ENCODE measurements at places on chromosomes 3 and 15.

DNA sequence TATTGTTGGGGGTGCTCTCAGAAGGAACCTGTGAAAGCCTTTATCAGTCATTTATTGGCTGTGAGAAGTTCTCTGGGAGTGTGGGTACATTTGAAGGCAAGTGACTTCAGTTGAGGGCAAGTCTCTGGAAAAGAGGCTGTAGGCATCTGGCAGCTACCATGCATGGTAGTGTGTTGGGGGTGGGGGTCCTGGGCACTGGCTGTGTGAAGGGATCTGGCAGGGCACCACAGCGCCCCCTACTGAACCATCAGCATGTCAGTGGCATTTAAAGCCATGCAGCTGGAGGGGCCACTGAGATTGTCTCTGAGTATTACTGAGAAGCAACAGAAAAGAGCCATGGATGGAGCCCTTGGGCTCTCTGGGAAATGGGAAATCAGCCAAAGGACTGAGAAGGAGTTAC is 30.6 kb downstream of the CRTAP start:
- no peak for DNase-seq

GRCh38 chr3:11582191-11582968 is 61.3 kb downstream of the VGLL4 start:
- DNase-seq: no peak

- no peak for DNase-seq
Observed at GRCh38 chr15:41233367-41233771, 2.3 kb downstream of the CHP1 start.

DNA sequence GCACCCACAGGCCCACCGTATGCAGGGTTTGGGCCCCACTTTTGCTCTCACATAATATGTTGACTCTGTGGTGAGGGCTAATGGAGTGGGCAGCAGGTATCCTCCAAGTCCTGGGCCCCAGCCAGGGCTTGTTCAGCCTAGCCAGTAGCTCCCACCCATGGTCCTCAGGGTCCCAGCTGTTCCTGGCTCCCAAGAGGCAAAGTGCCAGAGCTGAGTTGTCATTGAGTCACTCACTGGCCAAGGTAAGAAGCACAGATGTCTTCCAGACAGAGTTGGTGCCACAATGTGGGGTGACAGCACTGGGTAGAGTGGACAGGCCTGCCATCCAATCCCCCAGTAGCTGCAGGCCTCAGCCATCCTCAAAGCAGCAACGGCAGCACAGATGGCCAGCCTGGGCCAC is 4.3 kb downstream of the SHF start:
- DNase-seq: no peak

- no peak for DNase-seq
Observed at GRCh38 chr15:71496336-71496955, 313.9 kb upstream of the NR2E3 start.

DNA sequence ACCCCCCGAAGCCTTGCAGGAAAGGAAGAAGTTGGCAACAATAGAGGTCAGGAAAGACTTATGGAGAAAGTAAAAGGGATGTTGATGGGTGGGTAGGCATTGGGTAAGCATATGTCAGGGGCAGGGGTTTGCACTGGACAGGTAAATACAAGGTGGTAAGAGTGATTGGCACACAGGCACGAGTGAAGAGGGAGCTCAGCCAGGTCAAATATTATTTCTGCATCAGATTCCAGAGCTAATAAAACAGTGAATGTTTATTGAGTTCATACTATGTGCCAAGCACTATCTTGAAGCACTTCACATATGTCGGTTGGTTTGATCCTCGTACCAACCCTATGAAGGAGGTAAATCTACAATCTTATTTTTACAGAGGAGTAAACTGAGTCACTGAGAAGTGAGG is 6.6 kb downstream of the CLSTN2 start:
- DNase-seq: peak; percentile 19

- no peak for DNase-seq
Observed at GRCh38 chr3:14445773-14446172, 43.4 kb downstream of the SLC6A6 start.

GRCh38 chr15:31235311-31236183 is 91.1 kb upstream of the KLF13 start:
- peak; percentile 17 for DNase-seq

GRCh38 chr15:68364028-68364659 is 67.8 kb downstream of the ITGA11 start:
- no peak for DNase-seq

GRCh38 chr3:27171113-27171512 is 198.1 kb downstream of the NEK10 start:
- no peak for DNase-seq

DNA sequence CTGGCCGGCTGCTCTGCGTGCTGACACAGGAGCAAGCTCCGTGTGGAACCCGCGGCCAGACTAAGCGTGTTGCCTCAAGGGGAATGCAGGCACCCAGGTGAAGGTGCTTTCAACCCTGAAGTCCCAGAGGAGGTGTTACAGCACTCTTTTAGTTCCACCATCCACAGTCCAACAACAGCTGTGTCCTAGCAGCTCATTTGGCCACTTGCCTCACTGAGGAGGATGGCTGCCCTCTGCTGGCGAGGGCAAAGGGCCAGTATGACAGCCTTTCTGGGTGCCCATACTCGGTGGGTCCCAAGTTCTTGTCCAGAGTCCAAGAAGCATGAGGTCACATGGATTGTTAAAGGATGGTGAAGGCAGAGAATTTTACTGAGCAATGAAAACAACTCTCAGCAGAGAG is 87.8 kb downstream of the C3orf85 start:
- DNase-seq: peak; percentile 37

DNA sequence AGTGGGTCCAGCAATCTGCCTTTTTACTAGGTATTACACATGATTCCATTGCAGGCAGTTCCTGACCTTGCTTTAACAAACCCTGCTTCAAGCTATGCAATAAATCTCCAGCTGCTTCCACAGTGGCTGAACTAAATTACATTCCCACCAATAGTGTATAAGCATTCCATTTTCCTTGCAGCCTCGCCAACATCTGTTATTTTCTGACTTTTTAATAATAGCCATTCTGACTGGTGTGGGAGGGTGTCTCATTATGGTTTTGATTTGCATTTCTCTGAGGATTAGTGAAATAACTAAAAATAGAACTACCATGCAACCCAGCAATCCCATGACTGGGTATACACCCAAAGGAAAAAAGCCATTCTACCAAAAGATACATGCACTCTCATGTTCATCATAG is 36.4 kb upstream of the DNAJC13 start:
- no peak for DNase-seq

- no peak for DNase-seq
Observed at GRCh38 chr3:16338999-16339398, 74.0 kb downstream of the OXNAD1 start.

DNA sequence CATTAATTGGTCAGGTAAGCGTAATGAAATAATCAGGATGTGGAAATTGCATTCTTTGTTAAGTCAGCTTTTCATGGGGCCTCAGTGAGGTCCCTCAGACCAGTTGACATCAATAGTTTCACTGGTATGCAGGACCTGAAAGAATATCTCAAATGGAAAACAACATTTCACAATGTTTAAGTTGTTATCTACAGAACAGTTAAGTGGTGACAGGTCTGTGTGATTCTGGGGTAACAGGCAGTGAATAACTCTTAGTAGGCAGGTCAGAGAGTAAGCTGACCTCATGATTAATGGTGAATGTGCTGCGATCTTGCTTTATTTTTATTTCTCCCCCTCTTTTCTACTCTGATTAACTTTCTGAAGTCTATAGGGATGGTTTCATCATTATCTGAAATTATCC is 28.9 kb upstream of the ACP3 start:
- no peak for DNase-seq

GRCh38 chr15:68638953-68639515 is 60.2 kb downstream of the CORO2B start:
- DNase-seq: no peak

DNA sequence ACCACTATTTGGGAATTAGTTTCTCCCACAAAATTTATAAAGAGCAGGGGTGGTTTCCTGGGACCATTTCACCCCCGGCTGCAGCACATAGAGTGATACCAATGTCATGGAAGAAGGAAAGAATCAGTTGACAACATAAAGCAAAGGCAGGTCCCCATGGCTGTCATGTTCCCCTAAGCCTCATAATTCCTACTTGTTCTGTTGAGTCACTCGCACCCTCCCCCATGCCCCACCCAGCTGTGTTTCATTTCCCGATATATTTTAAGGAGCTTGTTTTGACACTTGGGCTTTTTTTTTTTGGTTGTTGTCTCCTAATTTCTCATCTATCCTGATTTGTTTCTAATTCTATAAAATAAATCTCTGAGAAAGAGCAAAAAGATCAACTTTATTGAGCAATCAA is 24.9 kb downstream of the ERC2 start:
- DNase-seq: no peak

DNA sequence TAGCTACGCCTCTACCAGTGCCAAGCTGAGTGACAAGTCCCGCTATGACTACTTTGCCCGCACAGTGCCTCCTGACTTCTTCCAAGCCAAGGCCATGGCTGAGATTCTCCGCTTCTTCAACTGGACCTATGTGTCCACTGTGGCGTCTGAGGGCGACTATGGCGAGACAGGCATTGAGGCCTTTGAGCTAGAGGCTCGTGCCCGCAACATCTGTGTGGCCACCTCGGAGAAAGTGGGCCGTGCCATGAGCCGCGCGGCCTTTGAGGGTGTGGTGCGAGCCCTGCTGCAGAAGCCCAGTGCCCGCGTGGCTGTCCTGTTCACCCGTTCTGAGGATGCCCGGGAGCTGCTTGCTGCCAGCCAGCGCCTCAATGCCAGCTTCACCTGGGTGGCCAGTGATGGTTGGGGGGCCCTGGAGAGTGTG is 5.7 kb downstream of the GRM2 start:
- DNase-seq: no peak

- DNase-seq: no peak
Observed at GRCh38 chr15:51191766-51192165, 97.1 kb upstream of the TNFAIP8L3 start.

GRCh38 chr3:155995525-155996370 is 124.6 kb upstream of the KCNAB1 start:
- peak; percentile 16 for DNase-seq

- DNase-seq: no peak
Observed at GRCh38 chr3:43499256-43499655, 122.6 kb downstream of the ANO10 start.

Data from NCI-H2029 (cell line).